Effector CD4-positive, alpha-beta T cell (primary cell): ENCODE measurements at places on chromosomes 12 and 14.

- no peak for DNase-seq
Observed at GRCh38 chr12:132866251-132866828, 21.1 kb downstream of the CHFR start.

- no peak for DNase-seq
Observed at GRCh38 chr14:41606282-41606531, 469 bp upstream of the LRFN5 start.

DNA sequence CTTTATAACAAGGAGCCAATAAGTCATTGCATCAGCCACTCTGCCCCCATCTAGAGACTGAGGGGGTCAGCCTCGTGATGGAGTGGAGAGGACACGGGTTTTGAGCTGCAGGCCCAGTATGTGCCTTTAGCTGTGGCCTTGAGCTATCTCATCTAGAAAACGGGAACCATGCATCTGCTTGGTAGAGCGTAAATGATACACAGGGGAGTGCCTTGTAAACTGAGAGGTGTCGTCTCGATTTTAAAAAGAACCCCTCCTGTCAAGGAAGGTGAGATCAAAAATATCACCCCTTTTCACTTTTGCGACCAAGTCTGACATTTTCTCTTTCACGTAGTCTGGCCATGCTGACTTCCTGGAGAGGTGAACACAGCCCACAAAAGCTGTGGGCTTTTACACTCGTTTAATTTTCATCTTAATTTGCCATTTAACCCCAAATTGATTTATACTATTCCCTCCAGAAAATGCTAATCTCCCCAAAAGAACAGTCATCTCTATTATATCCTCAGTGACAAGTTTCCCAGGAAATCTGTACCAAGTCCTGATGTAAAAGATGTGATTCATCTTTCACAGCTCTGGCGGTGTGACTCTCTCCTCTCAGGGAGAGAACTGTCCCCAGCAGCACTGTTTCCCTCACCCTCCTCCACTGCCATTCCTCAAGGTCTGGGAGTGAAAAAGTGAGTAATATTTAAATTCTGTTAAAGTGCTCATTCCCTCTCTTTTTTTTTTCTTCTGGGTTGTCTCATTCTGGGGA is 30.6 kb downstream of the VCPKMT start:
- DNase-seq, result no peak

- DNase-seq, result no peak
Observed at GRCh38 chr14:100172811-100173210, 13.4 kb upstream of the DEGS2 start.

DNA sequence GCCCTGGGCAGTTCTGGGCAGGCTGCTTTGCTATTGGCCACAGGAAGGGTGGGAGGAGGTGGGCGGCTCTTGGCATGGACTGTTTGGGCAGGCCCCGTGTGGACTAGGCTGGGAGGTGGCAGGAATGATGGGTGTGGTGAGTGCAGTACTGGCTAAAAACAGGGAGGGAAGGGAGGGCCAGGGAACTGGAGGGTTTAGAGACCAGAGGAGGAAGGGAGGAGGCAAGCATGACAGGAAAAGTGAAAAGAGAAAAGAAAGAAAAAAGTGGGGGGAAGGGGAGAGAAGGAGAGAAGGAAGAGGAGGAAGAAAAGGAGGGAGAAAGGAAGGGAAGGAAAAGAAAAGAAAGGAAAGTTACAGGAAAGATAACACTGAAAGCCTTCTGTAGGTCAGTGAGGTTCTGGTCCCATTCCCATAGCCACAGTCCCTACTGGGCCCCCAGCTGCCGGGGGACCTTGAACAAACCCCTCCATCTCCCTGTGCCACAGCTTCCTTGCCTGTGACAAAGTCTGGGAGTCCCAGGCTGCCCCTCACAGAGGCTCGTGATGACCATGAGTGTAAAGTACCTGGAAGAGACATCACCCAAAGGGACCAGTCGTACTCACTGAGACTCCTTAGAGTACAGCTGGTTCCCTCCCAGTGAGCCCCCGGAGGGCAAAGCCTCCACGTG is 1.1 kb upstream of the C14orf132 start:
- no peak for DNase-seq
